ENCODE measurements at places on chromosomes 6 and 20.

DNA sequence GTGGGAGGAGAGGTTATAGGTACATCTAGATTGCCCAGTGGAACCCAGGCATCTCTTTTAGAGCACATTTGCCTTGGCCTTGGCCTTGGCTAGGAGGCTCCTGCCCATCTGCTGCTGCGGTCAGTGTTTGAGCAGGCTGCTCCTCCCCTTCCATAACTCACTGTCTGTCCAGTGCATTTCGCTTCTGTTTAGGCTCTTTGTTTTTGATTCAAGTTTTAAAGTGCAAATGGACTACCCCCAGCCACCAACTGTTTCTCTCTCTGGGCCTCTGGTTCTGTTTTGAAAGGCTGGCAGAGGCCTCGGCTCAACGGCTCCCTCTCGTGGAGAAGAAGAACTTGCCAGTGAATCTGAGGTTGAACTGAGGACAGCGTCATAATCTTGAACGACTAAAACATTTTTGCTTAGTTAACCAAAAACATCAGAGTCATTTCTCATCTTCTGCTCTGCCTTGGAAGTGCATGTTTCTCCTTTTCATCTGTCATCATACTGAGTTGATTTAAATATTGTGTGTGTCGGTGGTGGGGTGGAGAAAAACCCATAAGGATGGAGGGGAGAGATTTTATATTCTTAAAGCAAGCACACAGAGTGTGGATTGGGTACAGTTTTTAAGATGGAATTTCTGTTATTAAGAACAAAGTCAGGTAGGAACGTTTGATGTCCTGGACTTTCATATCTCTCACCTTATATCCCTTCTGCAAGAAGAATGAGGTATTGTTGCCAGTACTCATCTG is 171.4 kb downstream of the DTNBP1 start:
- peak; percentile 50 for DNase-seq

DNA sequence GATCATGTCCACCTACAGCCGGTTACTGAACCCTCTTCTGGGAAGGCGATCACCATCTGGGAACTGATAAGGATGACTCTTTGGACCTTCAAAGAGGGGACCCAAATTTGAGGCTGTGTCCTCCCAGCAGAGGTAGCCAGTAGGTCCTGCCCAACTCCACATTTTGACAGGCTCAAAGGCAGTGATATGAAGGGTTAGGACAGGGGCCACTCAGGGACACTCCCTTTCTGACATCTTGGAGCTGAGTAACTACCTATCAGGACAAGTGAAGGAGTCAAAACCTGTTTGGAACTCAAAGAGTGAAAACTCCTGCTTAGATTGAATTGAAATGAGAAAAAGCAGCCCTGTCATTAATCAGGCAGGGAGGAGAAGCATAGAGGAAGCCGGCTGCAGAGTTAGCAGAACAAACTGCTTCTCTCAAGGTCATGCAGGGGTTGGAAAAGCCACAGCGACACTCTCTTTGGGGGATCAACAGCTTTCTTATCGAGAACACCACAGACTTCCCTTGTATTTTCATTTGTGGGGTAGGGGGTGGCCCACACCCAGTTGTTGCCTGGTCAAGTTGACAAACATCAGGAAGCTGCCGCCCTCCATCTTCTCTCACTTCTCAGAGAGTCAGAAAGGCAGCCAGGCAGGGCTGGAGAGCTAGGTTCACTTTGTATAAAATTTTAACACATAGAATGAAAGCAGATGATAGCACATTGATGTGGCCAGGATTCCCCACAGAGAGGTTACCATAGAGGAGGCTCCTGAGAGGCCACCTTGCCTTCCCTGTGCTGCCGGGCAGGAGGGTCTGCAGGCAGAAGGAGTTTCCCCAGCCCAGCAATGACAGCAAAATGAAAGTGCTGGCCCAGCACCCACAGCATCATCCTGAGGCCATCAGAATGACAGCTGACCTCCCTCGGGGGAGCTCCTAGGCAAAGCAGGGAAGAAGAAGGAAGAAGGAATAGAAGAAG is 47.6 kb downstream of the AGPAT4 start:
- DNase-seq: no peak

DNA sequence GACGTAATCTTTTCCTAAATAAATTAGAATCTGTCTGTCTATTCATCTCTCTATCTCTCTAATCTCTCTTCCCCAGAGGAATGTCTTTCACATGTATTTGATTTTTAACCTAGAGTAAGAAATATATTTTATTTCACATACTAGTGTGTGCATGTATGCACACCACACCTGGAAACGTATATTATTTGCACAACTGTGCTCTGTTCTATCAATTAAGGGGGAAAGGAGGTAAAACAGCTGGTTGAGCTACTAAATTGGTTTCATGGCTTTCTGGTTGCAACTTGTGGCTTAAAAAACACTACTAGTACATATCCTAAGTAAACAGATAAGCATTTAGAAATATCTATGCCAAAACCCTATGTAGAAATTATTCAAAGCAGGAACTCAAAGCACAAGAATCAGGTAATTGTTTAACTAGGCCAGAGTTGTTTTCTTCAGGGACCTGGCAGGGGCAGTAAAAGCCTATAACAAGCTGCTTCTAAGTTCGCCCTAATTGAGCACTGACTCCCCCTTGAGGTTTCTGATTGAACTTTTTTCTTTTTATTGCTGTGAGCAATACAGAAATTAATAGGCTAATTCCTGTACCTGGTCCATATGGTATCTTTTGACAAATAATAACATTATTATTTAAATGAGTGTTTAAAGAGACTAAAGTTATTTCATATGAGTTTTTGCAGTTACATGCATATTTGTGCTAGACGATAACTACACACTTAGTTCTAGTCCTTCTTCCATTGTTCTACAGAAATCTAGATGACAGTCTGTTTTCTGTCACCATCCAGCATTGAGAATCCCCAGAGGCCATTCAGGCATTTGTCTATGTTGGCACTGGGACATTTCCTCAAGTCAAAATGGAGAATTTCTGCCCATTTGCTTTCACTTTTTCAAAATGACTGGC is 88.6 kb downstream of the MCHR2 start:
- DNase-seq: no peak

- no peak for DNase-seq
These were observed 31.6 kb upstream of the CSNK2A1 start for GRCh38 chr20:575230-575629.

- no peak for DNase-seq
These were observed 33.3 kb downstream of the ZC3H12D start for GRCh38 chr6:149451376-149452036.

DNA sequence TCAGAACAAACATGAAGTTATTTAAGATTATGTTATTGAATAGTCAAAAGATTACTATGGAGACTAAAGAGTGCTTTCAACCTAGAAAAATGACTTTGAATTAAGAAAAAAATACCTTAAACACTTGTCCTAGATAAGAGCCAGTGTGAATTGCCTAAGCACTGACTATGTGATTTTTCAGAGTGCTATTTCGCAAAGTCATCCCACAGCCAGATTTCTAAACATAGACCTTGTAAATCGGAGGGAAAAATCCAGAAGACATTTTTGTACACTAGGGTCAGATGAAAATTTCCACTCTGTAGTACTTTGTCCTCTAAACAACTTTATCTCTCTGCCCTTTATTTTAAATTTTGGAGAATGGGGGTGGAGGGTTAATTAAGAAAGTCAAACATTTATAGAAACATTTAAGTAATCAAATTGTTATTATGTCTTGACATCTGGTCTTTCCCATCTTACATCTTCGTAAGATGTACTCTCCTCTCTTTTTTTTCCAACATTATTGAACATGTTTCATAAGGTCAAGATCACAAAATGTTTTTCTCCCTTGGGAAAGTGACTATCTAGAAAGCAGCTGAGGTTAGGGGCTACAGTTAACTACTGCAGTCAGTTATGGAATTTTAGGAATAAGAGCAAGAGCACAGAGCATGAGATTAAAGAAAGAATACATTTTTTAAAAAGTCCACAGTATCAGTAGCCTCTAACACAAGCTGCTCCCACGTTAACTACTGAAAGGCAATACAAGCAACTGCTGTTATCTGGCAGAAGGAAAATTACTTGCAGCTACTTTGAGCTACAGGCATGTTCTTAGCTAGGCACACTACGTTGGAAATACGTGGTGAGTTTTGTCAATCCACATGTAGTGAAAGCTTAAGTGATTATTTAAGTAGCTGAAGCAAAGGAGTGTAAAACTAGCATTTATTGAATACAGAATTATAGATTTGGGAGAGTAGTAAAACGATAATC is 648.5 kb downstream of the HTR1B start:
- DNase-seq: no peak

- DNase-seq: no peak
These were observed 26.9 kb downstream of the FBXO30 start for GRCh38 chr6:145787688-145788087.

DNA sequence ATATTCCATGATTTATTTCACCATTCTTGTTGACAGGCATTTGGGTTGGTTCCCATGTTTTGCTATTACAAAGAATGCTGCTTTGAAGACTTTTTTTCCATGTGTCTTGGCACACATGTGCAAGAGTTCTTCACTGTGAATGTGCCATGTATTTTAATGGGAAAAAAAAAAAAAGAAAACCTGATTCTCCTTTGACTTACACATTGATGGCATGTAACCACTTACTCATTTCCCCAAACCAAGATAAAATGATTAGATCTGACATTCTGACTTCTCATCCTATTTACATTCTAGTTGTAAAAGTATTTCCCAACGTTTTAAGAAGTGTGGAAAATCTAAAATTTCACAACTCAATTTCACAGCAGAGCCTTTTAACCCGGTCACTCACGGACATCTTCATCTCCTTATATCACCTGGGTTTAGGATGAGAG is 4.4 kb downstream of the CAP2 start:
- DNase-seq: no peak

DNA sequence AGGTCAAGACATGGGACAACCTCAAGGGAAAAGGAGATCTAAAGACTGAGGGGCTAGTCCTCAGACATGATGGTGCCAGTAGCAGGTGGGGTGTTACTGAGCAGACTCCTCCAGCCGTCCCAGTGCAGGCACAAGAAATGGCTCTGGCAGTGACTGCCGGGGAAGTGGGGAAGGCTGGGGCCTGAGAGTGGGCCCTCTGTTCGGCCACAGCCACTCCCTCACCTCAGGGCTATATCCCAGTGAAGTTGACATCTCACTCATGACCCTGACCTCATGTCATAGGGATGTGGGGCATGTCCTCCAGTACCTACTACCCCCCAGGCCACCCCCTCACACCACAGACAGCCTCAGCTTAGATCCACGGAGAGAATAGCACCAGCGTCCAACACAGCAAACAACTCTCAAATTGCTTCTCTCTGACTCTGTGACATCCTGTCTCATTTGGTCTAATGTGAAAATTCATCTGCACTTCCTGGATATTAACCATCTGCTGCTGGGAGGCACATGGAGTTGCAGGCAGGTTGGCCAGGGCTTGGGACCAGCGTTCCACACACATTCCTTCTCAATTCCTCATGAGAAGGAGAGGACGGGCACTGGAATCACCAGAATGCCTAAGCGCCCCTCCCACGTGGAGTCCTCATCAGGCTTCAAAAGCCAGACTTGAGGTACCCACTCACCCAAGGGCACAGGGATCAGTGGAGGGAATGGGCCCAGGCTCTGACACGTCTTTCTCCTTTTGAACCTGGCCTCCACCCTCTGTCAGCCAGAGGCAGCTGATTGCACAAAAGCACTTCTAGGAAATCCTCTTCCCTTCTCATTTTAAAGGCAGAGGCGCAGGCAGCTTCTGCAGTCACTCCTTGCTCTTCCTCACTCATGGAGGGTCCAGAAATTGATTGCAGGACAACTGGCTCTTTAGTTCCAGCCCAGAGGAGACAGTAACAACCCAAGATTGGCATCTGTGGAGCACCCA is 163.6 kb upstream of the CST7 start:
- no peak for DNase-seq

GRCh38 chr6:35602133-35602946 is 86.4 kb downstream of the FKBP5 start:
- DNase-seq: no peak

DNA sequence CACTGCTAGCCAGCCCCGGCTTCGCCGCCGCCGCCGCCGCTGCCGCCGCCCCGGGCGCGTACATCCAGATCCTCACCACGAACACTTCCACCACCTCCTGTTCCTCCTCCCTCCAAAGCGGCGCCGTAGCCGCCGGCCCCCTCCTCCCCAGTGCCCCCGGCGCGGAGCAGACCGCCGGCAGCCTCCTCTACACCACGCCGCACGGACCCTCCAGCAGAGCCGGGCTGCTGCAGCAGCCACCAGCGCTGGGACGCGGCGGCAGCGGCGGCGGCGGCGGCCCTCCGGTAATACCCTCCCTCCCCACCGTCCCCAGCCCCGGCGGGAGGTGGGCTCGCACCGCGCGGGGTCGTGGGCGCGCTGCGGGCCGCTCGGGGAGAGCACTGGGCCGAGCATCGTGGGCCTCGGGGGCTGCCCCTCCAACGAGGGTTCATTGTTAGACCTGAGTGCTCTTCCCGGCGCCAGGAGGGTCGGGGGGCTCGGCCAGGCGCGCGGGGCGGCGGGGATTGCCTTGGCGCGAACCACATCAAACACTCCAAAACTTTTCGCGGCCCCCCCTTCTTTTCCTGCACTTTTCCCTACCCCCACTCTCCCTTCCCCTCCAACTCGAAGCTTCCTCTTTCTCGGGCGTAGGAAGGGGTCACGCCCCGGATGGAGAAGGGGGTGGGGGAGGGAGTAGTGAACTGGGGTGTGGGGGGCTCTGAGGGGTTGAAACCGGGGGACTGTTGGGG is 827 bp downstream of the E2F3 start:
- DNase-seq: peak; percentile 31

DNA sequence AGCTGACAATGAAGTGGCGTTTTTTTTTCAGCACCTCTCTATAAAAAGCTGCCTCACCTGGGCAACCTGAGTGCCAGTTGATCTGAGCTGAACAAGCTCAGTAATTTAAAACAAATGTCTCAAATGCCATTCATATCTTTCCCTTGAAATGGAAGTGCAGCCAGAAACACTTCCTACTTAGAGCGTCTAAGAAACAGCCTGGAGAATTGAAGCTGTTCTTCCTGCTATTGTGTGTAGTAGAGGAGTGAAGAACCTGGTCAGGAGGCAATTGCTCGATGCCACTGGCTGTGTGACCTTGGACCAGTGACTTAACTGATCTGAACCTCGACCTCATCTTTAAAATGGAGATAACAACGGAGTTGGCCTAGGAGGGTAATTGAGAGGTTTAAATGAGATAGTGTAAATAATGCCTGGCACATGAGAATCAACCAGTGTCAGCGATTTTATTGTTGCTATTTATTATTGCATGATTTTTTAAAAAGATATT is 95.4 kb upstream of the FOXQ1 start:
- no peak for DNase-seq

- no peak for DNase-seq
These were observed 67.7 kb downstream of the SNAP25 start for GRCh38 chr20:10286356-10286755.

- no peak for DNase-seq
These were observed 700 bp downstream of the DTD1 start for GRCh38 chr20:18588574-18588933.

- DNase-seq: no peak
These were observed 27.9 kb downstream of the SDCBP2 start for GRCh38 chr20:1301031-1301529.

- DNase-seq: peak; percentile 29
These were observed 572 bp downstream of the DSE start for GRCh38 chr6:116371120-116371917.

GRCh38 chr20:58709013-58709702 is 16.6 kb downstream of the NPEPL1 start:
- no peak for DNase-seq

All from T-helper 9 cell (primary cell).